GM10248 (cell line): ENCODE measurements at places on chromosomes 16 and 17.

GRCh38 chr16:17303101-17303500 lies 167.7 kb downstream of the XYLT1 start:
- no peak for DNase-seq

DNA sequence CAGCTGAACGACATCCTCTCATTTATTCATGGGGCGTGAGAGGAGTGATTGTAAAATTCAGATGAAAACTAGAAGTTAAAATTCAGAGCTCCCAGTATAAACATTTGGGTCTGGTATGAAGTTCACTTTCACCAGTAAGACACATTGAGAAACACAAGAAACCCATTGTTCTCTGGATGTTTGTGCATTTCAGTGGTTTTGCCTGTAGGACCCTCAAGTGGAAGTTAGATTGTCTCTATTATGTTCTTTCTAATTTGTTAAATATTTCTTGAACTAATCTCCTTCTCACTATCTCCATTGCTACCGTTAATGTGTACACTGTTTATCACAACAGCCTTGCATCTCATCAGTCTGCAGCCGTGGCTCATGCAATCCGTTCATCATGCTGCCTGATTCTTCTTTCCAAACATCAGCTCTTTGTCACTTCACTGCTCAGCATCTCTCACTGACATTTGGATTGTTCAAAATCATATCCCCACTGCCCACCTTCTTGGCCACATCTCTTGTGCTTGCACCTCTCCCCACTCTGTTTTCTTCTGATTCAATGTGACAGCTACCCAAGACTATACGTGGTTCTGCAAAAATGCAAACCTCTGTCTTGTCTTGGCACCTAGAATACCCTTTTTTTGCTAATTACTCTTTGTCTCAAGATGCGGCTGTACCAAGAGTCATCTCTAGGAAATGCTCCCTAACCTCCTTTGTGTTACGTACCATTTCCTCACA lies 49.5 kb downstream of the HLF start:
- no peak for DNase-seq

DNA sequence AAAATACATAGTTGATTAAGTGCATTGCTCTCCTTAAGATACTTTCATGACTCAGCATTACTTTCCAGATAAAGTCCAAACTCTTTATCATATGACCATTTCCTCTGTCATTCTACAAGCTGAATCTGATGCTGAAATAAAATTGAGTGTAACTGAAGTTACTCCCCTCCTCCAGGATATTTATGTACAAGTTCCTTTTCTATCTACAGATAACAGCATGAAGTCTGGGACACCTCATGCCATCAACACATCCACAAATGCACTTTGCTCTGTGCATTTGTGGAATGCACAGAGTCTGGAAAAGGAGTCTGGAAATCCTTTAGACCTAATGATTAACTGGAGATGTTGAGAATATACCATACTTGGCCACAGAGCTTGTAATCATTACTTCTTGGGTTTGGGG lies 60.5 kb downstream of the ACSM2B start:
- DNase-seq, result no peak

DNA sequence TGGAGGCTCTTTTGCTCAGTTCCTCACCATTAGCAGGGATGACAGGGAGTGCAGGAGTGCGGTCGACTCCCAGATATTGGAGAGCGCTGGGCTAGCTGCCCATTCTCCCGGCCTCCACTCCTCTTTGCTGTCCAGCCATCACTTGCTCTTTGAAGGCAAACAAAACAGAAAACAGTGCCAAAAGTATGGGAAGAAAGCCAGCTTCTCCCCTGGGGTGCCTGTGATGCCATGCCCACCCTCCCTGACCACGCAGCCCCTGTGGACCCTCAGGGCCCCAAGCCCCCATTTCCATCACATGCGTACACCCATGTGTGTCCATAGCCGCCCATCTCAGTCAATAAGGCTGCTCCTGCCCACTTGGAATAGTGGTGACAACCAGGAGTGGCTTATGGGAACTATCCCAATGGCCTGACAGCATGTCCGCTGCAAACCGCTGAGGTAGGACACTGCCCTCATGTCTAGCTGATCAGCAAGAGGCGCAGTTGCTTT lies 30.0 kb downstream of the MAPT start:
- DNase-seq, result no peak

GRCh38 chr17:41672153-41672552 lies 16.5 kb upstream of the EIF1 start:
- no peak for DNase-seq

- DNase-seq, result no peak
Observed at GRCh38 chr17:41567317-41567716, 4.5 kb downstream of the KRT9 start.

- DNase-seq, result peak; percentile 65
Observed at GRCh38 chr16:81823111-81823510, 44.0 kb downstream of the PLCG2 start.
